ENCODE measurements at places on chromosomes 4 and X.

- peak; percentile 79 for DNase-seq
These were observed 2.8 kb upstream of the SOD3 start for GRCh38 chr4:24792552-24792951.

GRCh38 chrX:31057291-31057690, 14.6 kb downstream of the FTHL17 start:
- no peak for DNase-seq

GRCh38 chr4:32700838-32701237, 1980.7 kb downstream of the PCDH7 start:
- peak; percentile 2 for DNase-seq

DNA sequence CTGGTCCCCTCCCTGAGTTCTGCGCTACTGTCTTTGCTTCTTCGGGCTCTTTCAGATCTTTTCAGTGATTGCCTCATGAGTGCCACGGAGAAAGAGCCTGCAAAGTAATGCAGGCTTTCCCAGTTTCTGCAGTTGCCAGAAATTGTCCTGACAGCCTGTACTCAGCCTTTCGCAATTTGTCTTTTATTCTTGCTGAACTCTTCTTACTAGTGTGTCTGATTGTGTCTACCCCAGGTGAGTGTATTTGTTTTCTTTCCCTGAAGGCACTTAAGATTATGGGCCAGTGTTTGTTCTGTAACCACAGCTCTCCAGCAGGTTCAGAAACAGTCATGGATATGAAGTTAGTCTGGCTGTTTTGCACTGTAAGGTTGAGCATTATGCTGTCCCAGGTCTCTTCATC, 47.1 kb downstream of the FAM193A start:
- no peak for DNase-seq

GRCh38 chr4:53595204-53595603, 3.9 kb upstream of the LNX1 start:
- no peak for DNase-seq

DNA sequence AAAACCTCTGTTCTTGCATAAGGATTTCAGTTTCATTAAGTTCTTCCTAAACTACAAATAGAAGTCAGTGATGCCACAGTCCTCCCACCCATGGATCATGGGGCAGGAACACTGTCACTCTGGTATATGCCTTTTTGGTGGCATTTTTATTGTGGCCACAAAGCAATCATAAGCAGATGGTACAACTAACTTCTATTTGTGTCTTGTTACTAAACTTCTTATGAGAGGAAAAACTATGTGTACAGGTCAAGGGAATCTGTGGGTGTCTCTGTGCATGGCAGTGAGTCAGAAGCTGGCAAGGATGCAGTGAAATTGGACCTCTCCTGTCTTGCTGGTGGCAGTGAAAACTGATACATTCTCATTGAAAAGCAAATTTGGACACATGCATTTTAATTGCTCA, 245.0 kb upstream of the GPC4 start:
- no peak for DNase-seq

DNA sequence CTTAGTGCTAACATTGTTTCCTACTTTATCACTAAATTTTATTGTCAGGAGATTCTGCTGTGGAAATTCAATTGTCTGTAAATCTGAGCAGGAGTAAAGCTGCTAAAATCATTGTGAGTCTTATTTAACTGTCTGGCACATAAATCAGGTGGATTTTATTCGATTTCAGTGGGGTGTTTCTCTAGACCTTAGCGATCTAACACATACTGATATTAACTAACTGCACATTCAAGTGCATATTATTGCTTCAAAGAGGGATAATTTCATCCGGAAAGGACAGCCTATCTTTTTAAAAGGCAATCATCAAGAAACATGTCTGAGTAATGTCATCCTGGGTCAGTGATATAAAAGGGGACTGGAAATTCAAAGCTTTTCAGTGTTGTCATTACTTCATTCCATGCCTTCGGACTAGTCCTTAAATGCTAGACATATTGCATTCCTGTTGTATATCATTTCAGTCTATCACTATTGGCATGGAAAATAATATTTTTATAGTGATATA, 388.7 kb downstream of the PCDH10 start:
- no peak for DNase-seq

- no peak for DNase-seq
These were observed 133.3 kb downstream of the COL25A1 start for GRCh38 chr4:109169170-109169569.

GRCh38 chr4:183343730-183344129, 21.5 kb upstream of the CLDN24 start:
- no peak for DNase-seq

DNA sequence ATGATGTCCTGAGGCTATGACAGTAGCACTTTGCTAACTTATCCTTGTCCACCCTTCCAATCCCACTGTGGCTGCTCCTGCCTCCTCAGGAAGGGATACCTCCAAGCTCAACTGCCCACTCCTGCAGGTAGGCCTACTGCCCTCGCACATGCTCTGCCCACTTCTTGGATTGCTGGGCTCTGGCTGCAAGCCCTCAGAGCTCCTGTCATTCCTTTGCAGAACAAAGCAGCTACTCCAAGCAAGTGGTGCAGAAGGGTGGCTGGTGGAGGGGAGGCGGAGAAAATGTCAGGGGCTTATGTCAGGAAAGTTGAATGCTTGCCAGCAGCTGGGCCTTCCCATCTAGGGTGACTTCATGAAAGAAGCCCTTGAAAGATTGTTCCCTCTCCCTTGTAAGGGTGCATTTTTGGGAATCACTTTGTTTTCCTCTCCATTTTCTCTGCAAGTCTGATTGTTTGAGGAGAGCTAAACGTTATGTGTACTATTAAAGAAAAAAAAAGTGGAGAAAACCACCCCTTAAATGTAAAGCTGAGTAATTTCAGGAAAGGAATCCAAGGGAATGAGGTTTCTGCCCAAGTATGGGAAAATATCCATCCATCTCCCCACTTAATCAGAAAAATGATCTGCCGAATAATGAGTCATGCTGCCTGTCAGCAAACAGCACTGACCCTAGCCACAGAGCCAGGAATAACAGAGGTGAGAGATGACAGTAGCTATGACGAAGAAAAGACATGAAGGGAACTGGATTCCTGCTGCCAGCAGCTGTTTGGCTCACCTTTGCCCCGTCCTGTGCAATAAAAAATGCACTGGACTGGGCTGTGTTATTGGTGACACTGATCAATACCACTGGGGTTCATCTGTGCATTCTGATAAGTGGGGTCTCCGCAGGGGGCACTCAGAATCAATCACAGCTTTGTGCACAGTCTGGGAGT, 102.0 kb downstream of the RTL5 start:
- no peak for DNase-seq

GRCh38 chrX:38368774-38369173, 16.4 kb downstream of the OTC start:
- DNase-seq = no peak

DNA sequence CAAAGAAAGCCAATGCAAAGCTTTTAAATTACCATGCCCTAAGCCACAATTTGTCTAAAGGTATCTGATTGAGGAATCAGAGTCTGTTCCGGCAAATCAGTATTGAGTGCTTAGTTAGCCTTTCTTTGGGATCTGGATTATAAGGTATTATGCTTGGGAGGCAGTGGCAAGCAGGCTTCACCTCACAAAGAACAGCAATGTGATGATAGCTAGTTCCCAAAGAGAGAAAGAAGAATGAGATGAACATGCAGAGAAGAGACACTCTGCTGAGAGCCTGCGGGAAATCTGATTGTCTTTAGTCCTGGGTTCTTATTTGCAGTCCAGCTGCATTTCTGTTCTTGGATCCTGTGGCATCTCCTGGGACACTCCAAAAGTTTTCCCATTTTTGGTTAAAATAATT, 35.2 kb downstream of the WDFY3 start:
- DNase-seq = no peak

GRCh38 chrX:47578692-47579091, 3.5 kb upstream of the TIMP1 start:
- DNase-seq = no peak

- no peak for DNase-seq
These were observed 171.4 kb downstream of the GPC3 start for GRCh38 chrX:133813971-133814370.

DNA sequence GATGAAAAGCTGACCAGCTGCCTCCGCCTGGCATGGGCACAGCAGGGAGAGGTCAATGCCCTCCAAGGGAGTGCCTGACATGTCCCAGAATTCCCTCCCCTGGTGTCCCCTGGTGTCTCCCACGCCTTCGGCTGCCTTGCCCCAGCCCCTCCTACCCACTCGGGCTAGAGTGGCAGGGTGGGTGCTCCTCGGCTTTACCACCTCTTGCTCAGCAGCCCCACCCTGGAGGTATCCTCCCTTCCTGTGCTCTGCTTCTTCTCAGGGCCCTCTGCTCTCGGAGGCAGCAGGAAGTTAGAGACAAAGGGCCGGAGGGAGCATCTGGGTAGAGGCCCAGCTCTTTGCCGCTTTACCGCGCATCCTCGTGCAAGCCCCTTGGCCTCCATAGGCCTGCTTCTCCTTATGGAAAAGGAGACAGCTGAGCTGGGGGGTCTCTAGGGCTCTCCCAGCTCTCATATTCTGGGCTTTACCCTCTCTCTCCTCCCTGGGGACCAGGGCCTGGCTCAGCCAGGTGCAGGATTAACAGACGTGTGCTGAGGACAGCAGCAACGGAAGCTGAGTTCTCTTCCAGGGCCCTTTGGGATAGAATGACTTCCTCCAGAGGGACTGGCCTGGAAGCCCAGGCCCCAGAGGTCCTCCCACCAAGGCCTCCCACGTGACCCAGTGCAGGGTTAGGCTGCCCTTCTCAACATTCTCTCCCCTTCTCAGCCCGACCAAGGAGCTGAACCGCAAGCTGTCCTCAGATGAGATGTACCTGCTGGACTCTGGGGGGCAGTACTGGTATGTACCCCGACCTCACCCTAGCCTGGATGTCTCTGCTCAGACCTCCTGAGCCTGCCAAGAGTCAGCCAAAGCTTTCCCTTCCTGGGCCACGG, 17.2 kb downstream of the XPNPEP2 start:
- no peak for DNase-seq

DNA sequence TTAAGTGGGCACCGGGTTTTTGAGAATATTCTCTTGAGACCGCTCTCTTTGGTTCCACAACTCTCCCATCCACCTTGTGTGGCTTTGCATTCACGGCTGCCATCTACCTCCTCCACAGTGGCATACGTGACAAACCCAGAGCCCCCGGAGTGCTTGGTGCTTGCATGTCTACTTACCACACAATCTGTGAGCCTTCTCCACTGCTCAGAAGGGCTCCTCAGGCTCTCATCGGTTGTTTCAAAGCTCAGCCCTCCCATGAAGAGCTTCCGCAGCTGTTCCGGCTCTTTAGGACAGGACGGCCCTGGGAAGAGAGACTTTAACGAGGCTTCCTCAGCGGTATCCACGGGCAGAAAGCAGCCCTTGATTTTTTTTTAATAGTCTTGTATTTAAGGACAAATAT, 167.6 kb upstream of the ANK2 start:
- DNase-seq = no peak

DNA sequence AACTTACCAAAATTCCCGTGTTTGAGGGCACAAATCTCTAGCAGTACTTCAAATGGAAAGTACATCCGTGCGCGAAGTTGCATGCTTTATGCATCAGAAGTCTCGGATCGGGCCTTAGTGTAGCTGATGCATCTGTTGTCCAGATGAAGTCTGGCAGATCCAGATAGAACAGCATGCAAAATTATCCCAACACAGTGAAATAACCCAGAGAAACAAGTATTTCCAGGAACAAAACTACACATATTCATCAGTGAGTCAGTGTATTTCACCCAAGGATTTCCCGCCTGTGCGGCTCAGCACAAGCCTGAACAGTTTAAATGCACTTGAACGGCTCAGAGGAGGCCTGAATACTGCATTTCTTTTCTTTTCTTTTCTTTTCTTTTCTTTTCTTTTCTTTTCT, 27.4 kb upstream of the CLDN24 start:
- DNase-seq = no peak

- DNase-seq = no peak
These were observed 624.0 kb upstream of the IGFBP7 start for GRCh38 chr4:57734104-57734670.

DNA sequence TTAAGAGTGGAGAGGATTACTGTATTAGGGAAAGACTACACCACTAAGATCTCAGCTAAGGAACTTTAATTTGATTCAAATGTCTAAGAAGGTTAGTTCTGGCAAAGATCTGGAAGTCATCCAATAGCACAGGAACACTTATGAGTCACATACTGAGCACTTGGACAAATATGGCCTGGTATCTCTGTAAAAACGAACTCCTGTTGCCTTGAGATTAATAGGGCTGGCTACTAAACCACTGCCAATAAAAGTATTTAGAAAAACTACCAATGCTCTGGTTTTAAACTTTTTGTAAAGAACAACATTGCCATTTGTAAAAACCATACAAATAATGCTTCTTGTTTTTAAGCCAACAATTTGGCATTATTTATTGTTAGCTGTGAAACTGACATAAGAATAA, 70.5 kb downstream of the SEC24D start:
- peak; percentile 80 for DNase-seq

DNA sequence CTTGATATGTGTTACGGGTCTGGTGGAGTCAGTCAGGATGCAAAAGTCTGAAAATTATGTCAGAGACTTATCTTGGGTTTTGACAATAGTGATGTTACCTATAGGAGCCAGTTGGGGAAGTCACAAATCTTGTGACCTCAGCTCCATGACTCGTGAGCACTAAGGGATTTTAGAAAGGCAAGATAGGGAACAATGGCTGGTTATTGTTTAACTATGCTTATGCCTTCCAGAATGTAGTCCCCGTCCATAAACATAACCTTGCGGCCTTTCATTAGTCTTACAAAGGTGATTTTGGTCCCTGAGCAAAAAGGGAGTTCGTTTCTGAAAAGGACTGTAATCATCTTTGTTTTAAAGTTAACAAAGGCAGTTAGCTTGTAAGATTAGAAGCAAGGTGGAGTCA, 23.9 kb upstream of the GATB start:
- no peak for DNase-seq

DNA sequence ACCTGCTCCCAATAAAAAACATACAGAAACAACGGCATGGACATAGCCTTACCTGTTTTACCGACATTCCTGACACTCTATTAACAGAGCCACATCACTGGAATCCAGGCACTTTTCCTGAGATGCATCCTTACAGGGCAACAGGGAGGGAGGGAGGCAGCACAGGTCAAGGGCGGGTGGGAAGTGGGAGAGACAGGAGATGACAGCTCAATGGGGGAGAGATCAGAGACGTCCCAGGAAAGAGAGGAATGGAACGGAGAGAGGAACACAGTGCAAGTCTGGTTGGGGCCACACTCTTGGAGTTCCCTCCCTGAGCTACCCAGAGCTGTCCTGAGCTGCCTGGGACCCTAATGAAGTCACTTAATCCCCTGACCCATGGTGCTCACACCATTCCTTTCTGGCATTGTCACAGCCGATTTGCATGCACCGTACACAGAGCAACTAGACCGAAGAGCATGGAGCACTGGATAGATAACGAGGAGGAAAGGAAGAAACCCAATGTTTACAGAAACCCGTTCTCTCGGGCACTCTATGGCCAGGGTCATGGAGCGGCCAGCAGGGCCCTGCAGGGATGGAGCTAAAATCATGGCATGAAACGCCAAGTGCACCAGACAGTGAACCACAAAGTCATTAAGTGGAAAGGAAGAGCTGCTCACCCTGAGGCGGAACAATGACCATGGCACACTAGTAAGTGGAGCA, 93.1 kb downstream of the NSUN7 start:
- peak; percentile 97 for DNase-seq

- no peak for DNase-seq
These were observed 35.8 kb downstream of the SPANXD start for GRCh38 chrX:141662781-141663180.

Measured in foreskin melanocyte (primary cell).